ENCODE measurements at places on chromosomes 7 and 10.

DNA sequence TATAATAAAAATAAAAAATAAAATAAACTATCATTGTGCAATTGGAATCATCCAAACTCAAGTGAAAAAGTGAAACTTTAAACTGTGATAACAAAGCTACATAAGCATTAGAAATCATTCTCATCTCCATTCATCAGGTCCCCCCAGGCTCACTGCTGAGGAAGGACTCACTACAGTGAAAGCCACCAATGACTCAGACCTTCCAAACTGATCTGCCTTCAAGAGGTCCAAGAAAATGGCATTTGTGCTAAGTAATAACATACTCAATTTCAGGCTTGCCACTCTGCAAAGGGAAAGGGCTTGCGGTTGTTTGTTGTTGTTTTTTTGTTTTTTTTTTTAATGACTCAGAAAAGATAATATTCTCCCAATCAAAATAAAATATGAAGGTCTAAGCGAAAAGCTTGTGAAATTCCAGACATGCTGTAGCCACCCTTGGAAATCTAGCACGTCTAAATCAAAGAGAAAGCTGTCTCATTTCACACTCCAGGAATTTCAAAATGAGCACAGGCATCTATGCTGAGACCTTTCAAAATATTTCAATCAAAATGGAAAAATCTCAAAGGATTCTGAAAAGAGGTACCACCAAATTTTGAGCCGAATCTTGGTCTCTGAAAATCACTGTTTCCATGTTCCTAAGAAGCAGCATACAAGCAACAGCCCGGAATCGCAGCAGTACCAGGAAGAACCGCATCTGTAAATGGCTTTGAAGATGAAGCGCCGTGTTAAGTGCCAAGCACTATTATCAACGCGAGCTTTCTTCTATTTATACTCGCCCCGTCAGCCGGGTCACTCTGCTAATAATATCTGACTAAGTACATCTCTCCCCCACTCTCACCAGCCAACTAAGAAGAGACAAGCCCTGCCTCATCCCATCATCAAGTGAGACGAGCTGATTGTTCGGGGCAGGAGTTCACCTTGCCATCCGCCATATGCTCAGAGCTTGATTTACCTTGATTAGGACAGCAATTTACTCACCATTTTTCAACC lies 13.5 kb downstream of the SFMBT2 start:
- DNase-seq: no peak

- DNase-seq: no peak
These were observed 304.8 kb downstream of the GLRX3 start for GRCh38 chr10:130440971-130441370.

- peak; percentile 75 for DNase-seq
These were observed 104.4 kb upstream of the LRRC4 start for GRCh38 chr7:128135515-128136214.

GRCh38 chr10:100636848-100637553 lies 101.3 kb downstream of the HIF1AN start:
- DNase-seq: no peak

GRCh38 chr7:27345164-27345887 lies 102.7 kb downstream of the EVX1 start:
- no peak for DNase-seq

- no peak for DNase-seq
These were observed 102.0 kb upstream of the FAM20C start for GRCh38 chr7:90111-91063.

DNA sequence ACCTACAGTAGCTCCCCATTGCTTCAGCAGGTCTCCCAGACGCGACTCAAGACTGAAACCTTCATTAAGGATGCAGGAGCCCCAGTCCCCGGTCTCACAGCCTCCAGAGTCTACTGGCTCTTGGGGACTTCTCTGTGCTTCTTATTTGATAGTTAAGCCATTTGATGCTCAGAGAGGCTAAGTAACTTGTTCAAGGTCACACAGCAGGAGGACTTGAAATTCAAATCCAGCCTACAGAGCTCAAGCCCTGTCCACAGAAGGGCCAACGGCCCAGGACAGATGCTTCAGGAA lies 21.2 kb upstream of the ZMIZ1 start:
- DNase-seq: no peak

DNA sequence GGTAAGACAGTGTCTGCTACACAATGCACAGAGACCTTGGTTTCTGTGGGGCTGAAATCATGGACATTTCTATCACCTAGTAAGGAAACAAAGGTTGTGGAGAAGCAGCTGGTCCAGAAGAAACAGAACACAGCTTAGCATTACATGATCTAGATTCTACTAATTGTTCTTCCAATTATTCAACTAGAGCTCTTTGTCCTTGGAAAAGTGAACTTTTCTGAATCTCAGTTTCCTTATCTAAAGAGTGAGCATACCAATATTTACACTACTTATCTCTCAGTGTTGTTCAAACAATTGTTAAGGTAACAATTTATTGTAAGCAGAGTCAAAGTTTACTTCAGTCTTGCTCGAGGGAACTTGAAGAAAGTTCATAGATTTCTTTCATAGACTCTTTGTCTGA lies 42.3 kb upstream of the TRIM24 start:
- DNase-seq: no peak

DNA sequence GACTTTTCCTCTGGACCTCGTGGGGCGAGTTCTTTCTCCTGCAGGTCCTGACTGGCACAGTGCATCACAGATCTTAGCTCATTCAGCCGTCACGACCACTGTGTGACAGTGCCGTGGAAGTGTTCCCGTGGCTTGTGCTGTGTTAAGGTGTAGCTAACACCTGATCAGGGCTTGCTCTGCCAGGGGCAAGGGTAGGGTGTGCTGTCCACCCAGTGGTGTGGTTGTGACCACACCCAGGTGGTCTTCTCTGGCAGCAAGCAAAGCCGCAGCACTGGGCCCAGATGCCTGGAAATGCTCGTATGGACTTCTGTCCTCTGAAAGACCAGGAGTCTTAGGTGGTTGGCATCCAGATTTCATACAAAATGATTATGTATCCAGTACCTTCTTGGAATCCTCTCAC lies 86.2 kb downstream of the GLRX3 start:
- DNase-seq: no peak

DNA sequence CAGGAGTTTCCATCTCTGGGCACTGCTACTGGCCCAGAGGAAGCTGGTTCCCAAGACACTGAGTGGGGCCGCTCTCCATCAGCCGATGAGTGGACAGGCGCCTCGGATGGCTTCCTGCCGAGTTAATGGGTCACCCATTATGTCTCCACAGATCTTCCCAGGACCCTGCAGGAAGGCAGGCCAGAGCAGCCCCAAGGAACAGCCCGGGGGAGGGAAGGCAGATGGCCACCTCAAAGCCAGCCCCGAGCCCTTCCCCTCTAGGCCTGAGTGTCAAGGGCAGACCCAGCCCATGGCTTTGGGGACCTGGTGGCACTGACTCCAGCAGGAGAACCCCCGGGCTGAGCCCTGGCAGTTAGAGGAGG lies 3.4 kb upstream of the LFNG start:
- DNase-seq: no peak

GRCh38 chr7:93835702-93836101 lies 54.9 kb downstream of the TFPI2 start:
- DNase-seq: no peak

Data from activated naive CD4-positive, alpha-beta T cell treated with anti-CD3 and anti-CD28 coated beads, Interleukin-2, amount 50 U/mL, for 72 hours (primary cell).